ENCODE measurements at places on chromosomes 4 and X. TPM values are rescaled to one million over a fixed set of nuclear protein-coding genes. Genes with fewer than 3 reads are reported as not detected.
A peak's percentile ranks its signal among the peaks of the same experiment; 100 is the strongest.

DNA sequence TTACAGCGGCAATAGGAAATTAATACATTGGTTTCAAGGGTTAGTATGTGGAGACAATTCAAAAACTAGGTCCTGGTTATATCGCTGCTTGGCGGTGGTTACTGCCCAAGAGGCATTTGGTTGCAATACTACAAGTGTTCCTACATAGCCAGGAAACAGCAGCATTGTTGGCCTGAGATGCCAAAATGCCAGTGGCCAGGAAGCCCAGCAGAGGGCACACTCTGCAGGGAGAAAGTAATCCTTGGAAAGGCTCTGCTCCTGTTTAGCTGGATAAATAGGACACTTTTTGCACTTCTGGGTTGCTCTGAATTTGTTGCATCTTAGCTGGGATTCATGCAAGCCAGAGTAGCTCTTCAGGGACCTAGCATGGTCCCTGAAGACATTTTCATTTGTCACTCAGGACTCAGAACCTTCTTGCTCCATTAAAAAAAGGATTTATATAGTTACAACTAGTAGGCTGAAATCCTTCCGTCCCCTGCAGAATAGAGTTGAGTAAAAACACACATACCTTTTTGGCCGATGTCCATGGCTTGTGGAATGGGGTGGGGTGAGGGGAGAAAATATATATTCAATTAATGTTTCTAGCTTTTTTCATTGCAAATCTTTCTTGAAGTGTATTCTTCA lies 8.1 kb upstream of the GPR119 start:
- H3K36me3 ChIP-seq = no peaks in the 10 kb centered on the region
- peak; percentile 83 for DNase-seq
- no peak overlapping the region for H3K27ac ChIP-seq
- H3K27me3 ChIP-seq = peaks cover 18% of the 10 kb centered on the region
- no peaks in the 10 kb centered on the region for H3K4me1 ChIP-seq

The NDNF gene
- 3.6 TPM for total RNA-seq

The USP17L30 gene
- total RNA-seq = not detected

The TMEM35A gene
- 0.79 TPM for total RNA-seq

The NPY2R gene
- total RNA-seq = 0.14 TPM

The YY2 gene
- total RNA-seq = 1.4 TPM

Measured in endodermal cell (in vitro differentiated cells).